Stimulated activated CD4-positive, alpha-beta T cell treated with anti-CD3 and anti-CD28 coated beads, Interleukin-12 subunit alpha, Interleukin-12 subunit beta, amount 100 ng/mL, for 4 hours (primary cell): ENCODE measurements at places on chromosomes 3 and 15.
A peak's percentile ranks its signal among the peaks of the same experiment; 100 is the strongest.

DNA sequence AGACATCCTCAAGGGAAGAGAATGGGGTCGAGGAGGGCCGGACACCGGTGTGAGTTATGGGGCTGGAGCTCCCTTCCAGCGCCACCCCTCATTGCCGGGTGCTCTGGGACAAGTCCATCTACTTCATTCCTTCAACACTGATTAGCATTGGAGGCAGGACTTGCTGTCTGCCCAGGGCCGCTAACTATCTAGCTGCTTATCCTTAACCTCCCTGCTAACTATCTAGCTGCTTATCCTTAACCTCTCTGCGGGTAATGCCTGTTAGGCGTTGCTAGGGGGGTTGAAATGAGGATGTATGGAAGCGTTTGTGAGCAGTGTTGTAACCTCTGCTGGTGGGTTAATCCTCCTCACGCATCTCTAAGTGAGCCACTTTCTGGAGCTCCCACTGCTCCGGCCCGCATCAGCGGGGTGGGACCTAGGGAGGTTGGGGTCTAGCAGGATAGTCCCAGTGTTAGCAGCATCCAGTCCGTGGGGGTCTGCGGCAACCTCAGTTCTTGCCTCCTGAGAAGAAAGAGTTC lies 10.9 kb upstream of the CHAC1 start:
- DNase-seq: no peak

DNA sequence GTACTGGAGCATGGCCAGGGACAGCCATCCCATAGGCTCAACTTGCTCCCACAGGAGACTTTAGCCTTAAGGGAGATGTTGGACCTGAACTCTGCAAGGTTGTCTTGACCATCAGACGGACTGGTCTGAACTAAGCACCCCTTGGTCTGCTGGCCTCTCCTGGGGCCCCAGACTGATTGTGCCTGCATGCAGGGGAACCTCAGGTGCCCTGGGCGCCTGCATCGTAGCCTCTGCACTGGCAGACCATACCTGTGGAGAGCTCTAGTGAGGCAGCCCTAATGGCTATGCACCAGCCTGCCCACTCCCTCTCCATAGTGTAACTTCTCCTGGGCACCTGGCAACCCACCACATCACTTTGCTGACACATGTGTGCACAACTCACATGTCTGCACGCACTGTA lies 395.6 kb downstream of the ZPLD1 start:
- no peak for DNase-seq

GRCh38 chr3:126612479-126613205 lies 42.3 kb downstream of the TXNRD3 start:
- DNase-seq: no peak

GRCh38 chr15:89486726-89487050 lies 9.7 kb downstream of the RHCG start:
- peak; percentile 38 for DNase-seq

GRCh38 chr3:179676081-179676480 lies 23.2 kb downstream of the USP13 start:
- no peak for DNase-seq

- no peak for DNase-seq
Observed at GRCh38 chr3:144590854-144591253, 619.2 kb downstream of the DIPK2A start.

DNA sequence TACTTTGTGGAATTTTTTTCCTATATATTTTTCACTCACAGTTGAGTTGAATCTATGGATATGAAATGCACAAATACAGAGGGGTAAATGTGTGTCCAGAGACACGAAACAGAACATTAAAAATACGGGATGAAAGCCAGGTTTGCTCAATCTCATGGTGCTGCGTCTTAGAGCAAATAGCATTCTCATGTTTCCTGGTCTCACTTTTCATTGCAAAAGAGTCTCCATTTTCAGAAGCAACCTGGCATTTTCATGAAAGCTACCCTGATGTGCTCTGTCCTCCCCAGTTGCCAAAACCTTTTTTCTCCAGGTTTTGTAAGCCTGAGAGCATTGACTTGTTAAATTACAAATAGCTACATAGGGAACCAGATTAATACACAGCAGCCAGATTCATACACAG lies 49.5 kb upstream of the MBNL1 start:
- no peak for DNase-seq
